NCI-H2081 treated with DMSO at 0.1 percent for 48 hours (cell line): ENCODE measurements at places on chromosomes 4 and X.

GRCh38 chrX:130330706-130331105 is 9.0 kb upstream of the SLC25A14 start:
- DNase-seq = no peak

GRCh38 chrX:31811106-31811505 is 739.3 kb upstream of the FTHL17 start:
- DNase-seq = no peak

- DNase-seq = no peak
Measured at GRCh38 chr4:128913228-128913627, 103.7 kb downstream of the JADE1 start.

- no peak for DNase-seq
Measured at GRCh38 chr4:13933191-13933590, 305.7 kb upstream of the BOD1L1 start.

GRCh38 chr4:175703956-175704600 is 108.0 kb downstream of the GPM6A start:
- DNase-seq = no peak
